ENCODE measurements at places on chromosomes 7 and 10. TPM values are rescaled to one million over a fixed set of nuclear protein-coding genes. Genes with fewer than 3 reads are reported as not detected.

DNA sequence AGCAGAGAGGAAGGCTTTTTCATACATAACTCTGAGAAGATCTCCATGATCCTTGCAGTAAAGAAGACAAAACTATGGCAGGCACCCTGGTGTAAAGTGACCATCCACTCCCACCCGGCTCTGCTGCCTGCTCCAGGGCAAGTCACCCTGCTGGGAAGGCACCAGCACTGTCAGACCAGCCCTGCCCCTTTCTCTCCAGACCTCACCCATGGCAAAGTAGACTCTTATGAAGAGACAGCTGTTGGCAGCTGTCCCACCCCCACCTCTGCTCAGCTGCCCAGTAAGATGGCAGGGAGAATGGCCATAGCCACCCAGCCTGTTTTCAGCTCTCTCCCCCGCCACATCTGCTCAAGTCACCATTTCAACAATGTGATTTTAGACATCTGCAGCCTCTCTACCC, 8.6 kb upstream of the ZMIZ2 start:
- DNase-seq, result no peak

DNA sequence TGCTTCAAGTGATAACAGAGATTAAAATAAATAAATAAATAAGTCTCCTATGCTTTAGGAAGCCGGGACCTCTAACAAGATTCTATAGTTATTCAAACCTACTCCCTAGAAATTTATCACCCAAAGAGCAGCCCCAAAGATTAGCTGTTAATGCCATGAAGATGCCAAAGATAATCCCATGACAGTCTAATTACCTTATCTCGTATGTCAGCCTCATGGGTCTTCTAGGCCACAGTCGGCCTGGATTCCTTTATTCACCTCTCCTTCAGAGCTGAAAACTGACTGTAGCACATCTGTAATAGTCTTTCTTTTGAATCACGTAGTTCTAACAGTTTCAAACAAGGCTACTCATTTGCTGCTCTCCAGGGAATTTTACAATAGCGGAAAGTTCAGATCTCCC, 24.2 kb downstream of the COL1A2 start:
- DNase-seq, result no peak

Gene FAM237B
- polyA plus RNA-seq, result 1.1 TPM

DNA sequence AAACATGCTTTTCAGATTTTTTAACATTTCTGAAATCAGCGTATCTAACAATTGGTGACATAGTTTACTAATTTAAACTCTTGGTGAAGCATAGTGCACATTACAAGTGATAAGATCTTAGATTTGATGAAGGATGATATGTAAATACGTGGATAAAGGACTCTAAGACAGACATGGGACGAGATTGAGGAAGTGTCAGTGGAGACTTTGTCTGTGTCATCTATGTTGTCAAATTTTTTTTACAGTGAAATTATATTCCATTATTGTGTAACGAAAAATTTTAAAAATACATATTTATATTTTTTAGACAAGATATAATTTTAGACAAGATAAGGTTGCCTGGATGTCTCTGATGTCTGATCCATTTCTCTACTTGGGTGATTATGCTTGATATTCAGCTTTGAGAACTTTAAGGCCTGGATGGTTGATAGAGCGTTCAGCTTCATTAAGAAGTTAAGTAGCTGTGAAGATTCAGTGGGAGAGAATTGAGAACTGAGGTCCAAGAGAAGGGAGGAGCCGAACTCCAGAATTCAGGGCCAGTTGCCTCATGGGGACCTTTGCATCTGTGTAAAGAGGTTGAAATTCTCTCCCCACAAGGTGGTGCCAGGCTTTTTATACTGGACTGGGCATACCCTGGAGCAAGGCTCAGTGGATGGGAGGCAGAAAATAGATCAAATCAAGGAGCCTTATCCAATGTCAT, 62.7 kb downstream of the KAT6B start:
- no peak for DNase-seq

DNA sequence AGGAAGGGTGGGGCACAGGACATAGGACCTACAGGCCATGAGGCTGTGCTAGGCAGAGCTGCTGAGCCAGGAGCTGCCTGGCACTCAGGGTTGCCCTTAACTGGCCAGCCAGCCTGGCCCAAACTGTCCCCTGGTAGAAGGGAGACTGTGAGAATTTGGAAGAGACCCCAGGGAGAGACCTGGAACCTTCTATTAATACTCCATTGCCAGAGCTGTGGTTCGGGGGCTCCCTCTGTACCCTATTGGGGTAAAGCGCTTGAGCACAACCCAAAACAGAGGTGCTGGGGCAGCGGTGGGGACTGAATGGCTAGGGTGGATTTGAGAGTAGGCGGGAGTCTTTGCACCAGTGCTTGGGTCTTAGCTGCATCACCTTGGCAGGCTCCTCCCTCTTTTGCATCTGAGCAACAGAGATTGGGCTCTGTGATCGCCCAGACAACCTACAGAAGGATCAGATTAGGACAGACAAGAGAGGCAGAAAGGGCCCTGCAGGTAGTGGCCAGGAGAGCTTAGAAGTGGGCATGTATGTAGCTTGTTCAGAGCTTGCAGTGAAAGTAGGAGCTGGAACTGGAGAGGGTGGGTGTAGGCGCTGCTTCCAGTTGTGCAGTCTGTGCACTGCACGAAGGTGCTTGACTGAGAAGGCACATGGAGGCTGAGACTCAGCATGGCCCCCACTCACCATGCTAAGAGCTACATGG, 53.3 kb downstream of the ADCYAP1R1 start:
- no peak for DNase-seq

Gene NYAP1
- polyA plus RNA-seq, result 1.6 TPM

- peak; percentile 37 for DNase-seq
Observed at GRCh38 chr10:28677888-28678686, 766 bp downstream of the BAMBI start.

GRCh38 chr10:77574438-77574837, 63.2 kb downstream of the KCNMA1 start:
- DNase-seq, result no peak

DNA sequence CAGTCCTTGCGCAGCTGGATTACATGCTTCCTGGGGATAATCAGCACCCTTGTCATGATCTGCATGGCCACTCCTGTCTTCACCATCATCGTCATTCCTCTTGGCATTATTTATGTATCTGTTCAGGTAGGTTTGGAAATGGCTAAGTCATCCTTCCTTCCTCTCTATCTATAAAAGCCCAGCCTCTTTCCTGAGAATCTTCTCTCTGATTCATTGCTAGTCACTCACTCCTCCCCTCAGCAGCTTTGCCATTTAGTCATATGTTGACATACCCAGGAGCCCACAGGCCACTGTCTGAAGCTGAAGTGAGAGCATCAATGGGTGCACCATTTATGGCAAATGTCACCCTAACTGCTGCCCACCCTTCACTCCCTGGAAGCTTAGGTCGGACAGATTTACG, 52.0 kb downstream of the ABCC2 start:
- DNase-seq, result no peak

DNA sequence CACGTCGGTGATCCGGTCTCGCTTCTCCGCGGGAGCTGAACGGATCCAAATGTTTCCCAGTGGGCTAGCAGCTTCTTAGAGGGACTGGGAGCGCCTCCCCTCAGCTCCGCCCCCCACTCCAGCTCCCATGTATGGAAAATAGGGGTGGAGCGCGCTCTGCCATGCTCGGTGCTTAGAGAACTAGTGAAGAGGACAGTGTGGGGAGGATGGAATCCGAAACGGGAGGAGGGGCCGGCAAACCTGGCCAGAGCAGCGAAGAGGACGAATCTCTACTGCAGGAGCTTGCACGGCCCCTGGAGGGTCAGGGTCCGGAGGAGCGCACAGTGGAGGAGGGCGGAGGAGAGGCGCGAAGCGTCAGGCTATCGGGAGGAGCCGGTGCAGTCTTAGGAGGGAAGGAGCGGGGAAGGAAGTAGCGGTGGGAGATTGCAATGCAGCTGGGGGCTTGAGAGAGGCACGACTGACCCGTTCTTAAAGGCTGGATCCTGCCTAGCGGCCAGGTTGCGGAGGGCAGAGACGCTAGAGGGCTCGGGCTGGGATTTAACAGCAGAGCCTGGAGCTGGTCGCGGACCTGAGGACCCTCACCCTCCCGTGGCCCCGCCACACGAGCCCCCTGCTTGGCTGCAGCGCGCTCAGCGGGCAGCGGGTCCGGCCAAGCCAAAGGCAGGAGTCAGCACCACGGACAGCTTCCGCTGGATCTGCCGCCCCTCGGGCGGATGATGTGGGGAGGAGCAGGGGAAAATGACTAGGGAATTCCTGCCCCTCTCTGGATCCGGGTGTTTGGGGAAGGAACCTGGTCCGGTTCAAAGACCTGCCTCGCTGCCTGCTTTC, at the start of gene PRLHR:
Gene PRLHR (minus strand): TSS at position 51 of the 828 bp plus-strand sequence. CDS start 404 bp downstream, outside the sequence.
- peak; percentile 71 for DNase-seq

DNA sequence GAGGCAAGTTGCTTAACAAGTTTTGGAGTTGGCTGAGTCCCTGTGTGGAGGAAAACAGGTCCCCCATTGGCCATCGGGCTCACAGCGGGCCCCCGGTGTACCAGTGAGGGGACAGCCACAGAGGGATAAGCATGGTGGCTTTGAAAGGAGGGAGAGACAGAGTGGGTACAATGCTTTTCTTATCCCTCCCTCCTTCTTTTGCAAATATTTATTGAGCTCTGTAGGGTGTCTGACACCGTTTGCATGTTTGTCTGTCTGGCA, 2.8 kb downstream of the HTRA1 start:
- no peak for DNase-seq

GRCh38 chr10:1591045-1591444, 146.3 kb downstream of the ADARB2 start:
- DNase-seq, result no peak

Gene PWWP2B
- polyA plus RNA-seq, result 5.4 TPM

- DNase-seq, result no peak
Observed at GRCh38 chr7:137909042-137909441, 62.3 kb upstream of the DGKI start.

DNA sequence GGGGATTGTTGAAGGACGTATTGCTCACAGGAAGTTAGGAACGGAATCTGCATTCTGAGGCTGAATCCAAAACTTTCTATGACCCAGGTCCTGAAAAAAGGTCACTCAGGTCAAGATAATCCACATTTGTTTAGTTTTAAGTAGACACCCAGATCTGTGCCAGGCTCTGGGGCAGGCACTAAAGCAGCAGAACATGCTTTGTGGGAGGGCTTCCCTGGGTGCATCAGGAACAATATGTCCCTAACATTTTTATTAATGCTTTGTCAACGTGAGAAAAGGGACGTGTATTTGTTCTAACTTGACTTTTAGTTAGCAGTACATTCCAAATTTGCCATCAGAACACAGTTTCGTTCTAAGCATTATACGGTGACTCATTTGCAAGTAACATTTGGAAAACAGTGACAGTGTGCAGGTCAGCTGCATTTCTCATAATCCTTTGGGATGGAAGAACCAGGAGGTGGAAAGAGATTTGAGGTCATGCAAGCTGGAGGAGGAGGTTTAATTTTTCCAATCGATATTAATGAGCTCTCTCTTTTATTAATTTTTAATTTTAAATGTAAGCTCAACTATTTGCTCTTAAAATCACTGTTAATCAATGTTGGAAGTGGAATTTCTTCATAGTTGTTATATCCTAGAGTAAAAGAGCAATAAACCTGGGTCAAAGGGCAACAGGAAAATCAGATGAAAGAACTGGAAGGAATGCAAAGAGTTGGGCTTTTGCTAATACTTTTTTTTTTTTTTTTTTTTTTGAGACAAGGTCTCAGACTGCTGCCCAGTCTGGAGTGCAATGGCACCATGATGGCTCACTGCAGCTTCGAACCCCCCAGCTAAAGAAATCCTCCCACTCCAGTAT, 35.0 kb downstream of the TAS2R41 start:
- no peak for DNase-seq

Gene PLCE1
- polyA plus RNA-seq, result 43.0 TPM

DNA sequence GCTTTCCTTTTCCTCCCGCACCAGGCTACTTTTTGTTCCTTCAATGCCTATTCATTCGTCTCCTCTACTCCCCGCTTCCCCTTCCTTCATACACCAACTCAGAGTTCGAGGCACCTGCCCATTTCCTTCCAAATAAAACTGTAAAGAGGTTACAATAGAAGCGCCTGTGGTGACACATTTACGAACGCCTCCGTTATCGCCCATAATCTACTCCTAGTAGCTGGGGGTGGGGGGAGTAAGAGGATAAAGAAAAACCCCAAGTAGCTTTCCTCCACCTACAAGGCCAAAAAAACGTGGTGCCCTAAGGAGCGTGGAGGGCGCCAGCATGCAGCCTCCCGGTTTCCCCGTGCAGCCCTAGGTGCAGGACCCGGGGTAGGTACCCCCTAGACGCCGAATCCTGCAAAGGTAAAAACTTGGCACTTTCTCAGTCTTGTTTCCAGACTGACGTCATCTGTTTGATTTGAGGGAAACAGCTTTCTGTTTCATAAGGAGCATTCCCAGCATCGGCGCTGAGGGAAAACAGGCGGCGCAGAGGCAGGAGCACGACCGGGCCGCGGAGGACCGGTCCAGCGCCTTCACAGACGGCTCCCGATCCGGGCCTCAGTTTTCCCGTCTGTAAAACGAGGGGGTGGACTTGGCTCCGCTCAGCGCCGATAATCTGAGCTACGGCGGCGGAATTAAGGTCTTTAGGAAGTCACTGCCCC, 922 bp downstream of the PPA1 start:
- peak; percentile 55 for DNase-seq

Gene SEC23IP
- polyA plus RNA-seq, result 77.7 TPM

DNA sequence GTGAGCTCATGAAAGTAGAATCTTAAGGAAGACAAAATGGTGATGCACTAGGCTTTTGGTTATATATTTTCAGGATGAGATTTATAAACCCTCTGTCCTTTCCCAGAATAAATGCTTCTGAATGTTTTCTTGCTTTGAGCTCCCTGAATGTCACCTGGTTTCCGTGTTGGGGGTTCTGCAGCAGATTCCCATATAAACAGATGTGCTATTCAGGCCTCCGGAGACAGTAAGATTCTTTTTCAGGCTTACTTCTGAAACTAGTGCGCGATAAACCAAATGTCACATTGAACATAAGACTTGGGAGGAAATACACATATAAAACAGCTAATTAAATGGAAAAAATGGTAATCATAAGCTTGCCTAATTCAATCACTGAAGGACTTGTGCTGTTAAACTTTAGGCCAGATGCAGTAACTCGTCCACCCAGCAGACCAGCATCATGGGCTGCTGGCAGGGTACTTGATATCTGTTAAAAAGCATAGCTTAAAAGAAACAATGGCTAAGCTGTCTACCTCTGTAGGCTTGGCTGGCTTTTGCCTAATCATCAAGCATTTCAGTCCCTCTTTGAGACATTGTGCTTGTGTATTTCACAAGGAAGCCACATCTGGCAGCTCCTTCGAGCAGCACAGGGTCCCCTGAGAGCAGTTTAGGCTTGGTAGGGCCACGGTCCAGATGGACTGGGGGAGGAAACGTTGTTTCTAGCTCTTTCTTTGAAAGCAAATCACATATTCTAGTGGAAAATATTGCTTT, 281.2 kb upstream of the KIAA1217 start:
- no peak for DNase-seq

Gene PTEN
- 77.3 TPM for polyA plus RNA-seq

DNA sequence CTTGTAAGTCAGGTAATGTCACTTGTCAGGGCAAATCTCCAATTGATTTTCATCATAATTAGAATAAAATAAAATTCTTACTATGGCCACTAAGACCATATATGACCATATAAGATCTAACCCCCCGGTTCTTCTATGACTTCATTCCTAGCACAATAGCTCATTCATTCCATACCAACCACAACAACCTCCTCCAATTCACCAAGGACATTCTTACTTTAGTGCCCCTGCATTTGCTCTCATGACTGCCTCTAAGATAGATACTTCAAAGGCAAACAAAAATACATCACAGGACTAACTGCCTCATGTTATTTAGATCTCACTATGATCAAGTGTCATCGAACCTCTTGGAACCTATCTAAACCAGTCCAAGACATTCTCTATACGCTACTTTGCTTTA, 90.8 kb downstream of the SNX13 start:
- DNase-seq, result no peak

Gene PAOX
- polyA plus RNA-seq, result 6.3 TPM

- no peak for DNase-seq
Observed at GRCh38 chr7:30927040-30927439, 15.4 kb downstream of the AQP1 start.

Gene CYP2E1
- 2.8 TPM for polyA plus RNA-seq

Gene WEE2
- 0.58 TPM for polyA plus RNA-seq

All from left kidney (tissue), 8 donors.